8988T (cell line): ENCODE measurements at places on chromosomes 1 and 21.

DNA sequence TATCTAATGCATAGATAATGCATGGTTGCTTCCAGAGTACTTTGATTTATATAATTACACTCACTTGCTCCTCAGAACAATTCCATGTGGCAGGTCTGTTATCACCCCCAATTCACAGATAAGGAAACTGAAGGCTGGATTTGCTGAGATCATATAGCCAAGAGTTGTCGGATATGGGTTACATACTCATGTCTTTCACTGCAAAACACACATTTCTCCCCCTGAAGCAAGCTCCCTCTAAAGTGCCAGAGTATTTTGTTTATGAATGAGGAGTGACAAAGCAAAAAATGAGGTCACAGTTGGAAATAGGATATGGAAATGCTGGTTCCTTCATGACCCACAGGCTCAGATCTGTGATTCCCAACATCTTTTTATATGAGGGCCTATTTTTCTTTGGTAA lies 134.2 kb downstream of the ROR1 start:
- no peak for DNase-seq

DNA sequence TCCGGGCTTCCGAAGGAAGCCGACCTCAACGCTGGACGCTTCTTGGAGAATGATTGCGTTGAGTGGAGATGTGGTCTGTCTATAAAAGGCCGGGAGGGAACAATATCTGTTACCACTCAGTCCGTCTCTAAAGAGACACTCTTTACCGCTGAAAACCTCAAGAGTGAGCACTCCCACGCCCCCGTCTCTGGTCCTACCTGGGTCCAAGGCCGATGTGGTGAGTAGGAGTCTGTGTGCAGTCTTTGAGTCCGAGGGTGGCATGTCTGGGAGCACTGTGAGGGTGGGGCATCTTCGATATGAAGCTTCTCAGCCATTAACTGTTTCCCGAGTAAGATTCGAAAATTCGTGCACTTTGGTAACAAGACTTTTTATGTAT lies 576 bp downstream of the ZFP69 start:
- DNase-seq: no peak

GRCh38 chr1:119653839-119654170 lies 5.7 kb upstream of the ZNF697 start:
- no peak for DNase-seq

- no peak for DNase-seq
Observed at GRCh38 chr1:234408757-234409156, 35.5 kb downstream of the COA6 start.

DNA sequence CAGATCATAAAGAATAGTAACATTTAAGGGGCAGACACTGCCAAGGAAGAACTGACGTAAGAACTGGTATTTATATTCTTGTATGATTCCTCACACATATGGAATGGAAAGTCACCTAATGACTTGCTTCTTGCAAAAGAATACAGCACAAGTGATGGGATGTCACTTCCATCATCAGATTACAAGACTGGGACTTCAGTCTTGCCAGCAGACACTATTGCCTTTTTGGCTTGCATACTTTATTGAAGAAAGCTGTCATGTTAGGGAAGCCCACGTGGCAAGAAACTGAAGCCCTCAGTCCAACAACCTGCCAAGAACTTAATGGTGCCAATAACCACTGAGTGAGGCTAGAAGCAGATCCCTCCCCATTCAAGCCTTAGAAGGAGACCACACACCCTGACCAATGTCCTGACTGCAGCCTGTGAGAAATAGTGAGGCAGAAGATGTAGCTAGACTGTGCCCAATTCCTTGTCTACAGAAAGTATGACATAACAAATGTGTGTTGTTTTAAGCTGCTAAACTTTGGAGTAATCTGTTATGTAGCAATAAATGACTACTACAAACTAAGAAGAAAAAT lies 12.0 kb downstream of the EGLN1 start:
- no peak for DNase-seq

- no peak for DNase-seq
Observed at GRCh38 chr21:33362044-33362555, 37.3 kb downstream of the IFNAR1 start.

DNA sequence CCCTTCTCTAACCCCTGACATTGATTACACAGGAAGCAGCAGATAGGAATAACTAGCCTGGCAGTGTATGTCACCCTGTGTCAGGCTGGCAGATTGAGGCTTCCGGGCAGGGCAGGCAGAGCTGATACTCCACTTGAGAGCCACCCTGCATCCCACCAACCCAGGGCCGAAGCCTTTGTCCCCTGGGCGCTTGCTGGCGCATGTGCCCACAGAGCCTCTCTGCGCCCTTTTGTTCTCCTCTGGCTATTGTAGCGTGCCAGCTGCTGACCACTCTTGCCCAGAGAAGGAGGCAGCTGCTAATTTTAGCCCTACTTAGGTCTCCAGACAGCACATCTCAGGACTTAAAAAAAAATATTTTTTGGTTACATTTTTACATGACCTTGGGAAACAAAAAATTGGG lies 304.9 kb downstream of the HHAT start:
- no peak for DNase-seq

DNA sequence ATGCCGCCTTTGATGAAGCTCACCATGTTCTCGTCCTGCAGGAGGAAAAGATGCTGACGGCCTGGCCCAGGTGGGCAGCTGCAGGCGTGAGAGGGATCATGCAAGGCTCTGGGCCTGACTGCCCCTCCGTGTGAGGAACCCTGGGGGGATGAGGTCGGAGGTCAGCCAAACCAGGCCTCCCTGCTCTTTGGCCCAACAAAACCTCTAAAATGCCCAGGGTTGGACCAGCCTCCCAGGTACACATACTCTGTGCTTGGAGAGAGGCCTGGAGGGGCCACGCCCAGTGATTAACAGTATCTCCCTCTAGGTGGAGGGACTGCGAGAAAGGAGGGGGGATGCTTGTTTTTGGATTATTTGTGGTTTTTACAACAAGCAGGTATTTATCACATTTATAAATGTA lies 21.1 kb downstream of the TTC39A start:
- DNase-seq: no peak
